ENCODE measurements at places on chromosomes 1 and 21.

DNA sequence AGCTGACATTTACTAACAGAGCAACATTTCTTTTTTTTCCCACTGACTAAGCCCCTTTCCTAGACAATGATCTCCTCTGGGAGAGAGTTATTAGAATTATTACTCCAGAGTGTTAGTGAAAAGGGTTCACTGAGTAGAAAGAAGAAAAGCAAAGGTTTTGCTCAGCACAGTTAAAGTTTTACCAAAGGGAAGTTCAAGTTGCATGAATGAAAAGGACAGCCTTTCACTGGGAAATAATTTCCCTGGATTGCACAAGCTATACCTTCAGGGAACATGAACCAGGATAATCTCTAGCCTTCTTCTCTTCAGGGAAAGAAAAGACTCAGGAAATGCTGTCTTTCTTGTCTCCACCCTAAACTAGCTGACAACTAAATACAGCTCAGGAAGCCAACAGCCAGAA lies 71.4 kb upstream of the ESRRG start:
- DNase-seq: no peak

- DNase-seq: no peak
Measured at GRCh38 chr1:61170328-61171238, 88.2 kb downstream of the NFIA start.

DNA sequence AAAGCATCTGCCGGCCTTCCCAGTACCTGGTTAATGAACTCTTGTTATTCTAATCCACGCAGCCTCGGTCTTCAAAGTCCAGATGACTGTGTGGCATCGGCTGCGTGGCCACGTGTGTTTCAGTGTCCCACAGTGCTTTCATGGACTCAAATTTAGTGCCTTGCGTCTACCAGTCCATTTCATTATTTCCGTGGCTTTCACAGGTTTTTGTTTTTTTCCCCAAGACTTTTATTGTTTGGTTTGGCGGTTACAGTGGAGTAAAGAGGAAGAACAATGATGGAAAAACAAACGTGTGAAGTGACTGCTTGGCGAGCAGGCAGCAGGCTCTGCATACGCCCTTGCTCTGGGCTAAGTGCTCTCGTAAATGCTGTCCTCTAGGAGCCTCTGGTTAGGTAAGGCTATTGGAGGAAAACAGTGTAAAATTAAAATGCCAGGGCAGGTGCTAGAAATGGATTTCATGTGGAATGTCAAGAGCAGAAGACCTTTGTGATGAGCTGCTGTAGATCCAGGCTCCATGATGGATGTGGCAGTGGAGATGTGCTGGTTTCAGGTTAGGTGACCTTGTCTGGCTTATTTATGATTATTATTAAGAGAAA lies 536.3 kb downstream of the KIF26B start:
- no peak for DNase-seq

- peak; percentile 38 for DNase-seq
Measured at GRCh38 chr1:77238462-77238861, 19.2 kb upstream of the PIGK start.

GRCh38 chr1:64186138-64186897 lies 17.1 kb upstream of the UBE2U start:
- no peak for DNase-seq

DNA sequence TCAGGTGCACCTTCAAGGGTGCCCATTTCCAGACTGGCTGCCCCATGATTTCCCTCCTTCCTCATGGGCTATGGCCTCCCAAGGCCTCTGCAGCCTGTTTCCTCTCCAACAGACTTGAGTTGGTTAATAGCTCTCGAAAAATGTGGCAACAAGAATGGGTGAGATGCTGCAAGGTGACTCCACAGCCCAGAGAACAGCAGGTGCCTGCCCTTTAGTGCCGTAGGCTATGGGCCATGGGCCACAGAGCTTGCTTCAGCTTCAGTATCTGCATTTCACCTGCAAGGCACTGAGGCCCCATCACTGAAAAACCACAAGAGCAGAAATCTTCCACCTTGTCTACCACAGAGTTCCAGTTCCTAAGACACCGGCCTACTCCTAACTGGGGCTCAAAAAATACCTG lies 122.0 kb downstream of the ETS2 start:
- no peak for DNase-seq

DNA sequence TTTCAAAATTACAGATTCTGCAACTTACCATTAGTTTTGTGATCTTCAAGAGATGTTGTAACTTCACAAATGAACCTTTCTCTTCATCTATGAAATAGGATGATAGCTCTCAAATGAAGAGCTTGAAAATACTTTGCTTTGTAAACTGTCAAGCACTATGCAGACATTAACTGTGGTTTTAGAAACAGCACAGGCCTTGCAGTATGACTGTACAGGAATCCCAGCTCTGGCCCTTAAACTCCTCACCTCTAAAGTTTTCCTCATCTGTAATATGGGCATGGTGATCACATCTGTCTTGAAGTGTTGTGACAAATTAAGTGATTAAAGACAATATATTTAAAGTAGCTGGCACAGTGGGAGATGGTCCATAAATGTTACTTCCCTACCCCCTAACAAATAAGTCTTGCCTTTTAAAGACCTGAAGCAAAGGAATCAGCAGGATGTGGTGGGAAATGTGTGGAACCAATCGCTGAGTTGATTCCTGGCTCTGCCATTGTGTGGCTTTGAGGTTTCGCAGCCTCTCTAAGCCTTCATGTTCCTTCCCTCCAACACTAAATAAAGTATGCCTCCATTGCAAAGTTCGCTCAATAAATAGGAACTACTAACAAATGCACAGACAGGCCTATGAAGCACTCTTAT lies 5.5 kb upstream of the PTP4A2 start:
- DNase-seq: peak; percentile 81

GRCh38 chr1:210645582-210646257 lies 317.0 kb downstream of the HHAT start:
- DNase-seq: no peak

- peak; percentile 92 for DNase-seq
Measured at GRCh38 chr1:181112071-181112929, 23.8 kb downstream of the IER5 start.

DNA sequence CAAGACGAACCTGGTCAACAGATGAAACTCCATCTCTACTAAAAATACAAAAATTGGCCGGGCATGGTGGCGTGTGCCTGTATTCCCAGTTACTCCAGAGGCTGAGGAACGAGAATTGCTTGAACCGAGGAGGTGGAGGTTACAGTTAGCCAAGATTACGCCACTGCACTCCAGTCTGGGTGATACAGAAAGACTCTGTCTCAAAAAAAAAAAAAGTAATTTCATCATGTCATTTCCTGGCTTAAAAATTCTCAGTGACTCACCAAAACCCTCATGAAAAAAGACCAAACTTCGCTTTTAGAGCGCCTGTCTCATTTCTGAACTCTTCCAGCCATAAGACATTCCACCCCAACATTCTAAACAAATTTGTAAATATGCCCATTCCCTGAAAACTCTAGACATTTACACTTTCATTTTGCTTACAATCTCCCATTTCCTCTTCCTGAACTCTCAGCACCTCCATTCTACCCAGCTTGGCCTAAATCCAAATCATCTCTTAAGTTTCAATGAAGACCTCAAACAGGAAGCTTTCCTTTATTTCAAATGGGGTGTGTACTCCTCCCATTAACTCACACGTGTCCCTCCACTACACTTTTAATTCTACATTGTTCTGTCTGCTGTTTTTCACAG lies 50.5 kb upstream of the PRRC2C start:
- peak; percentile 72 for DNase-seq

GRCh38 chr1:162213281-162213912 lies 143.9 kb downstream of the NOS1AP start:
- DNase-seq: no peak

DNA sequence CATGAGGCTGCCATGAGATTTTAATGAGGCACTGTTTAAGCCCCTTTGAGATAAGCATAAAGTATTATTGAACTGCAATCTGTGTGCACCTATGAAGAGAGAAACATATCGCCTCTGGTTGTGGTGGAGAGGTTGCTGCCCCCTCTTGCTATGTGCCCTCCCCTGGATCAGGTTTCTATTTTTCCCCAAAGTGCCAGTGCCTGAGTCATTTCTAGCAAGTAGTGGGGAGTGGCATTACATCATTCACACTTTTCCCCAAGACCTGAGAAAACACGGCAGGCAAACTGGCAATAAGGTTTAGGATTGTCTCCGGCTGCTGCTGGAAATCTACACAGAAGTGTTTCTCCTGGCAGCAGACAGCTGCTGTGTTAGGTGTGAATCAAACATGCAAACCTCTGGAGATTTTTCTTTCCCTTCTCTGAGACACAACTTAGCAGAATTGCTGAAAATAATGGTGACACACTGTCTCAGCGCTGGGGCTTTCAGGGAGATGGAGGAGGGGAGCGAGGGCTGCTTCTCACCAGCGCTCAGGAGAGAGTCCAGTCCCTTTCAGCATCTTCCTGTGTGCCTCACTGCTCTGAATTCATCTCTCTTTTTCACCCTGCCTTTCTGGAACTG lies 13.7 kb upstream of the RGS16 start:
- DNase-seq: peak; percentile 48

GRCh38 chr1:201555593-201555945 lies 16.6 kb downstream of the NAV1 start:
- DNase-seq: no peak
